ENCODE measurements at places on chromosomes 6 and 20.

GRCh38 chr6:67757465-67758033, 877.5 kb upstream of the ADGRB3 start:
- no peak for DNase-seq

- DNase-seq: peak; percentile 2
These were observed 257.7 kb upstream of the GJE1 start for GRCh38 chr6:141874930-141875602.

DNA sequence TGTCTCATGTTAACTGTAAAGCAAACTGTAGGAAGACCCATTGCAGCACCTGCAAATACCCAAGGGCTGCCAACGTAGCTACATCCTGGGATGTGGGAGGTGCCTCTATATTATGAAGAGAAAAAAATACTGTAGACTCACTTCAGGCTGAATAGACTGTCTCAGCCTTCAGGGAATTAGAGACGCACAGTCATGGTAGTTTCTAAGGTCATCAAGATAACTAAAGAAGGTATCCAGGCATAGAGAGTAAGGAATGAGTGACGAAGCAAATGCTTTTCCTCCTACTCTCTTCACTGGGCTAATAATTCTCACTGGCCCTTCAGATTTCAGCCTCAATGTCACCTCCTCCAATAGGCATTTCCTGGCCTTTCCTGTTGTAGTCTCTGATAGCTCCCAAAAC, 121.6 kb upstream of the ECI2 start:
- no peak for DNase-seq

DNA sequence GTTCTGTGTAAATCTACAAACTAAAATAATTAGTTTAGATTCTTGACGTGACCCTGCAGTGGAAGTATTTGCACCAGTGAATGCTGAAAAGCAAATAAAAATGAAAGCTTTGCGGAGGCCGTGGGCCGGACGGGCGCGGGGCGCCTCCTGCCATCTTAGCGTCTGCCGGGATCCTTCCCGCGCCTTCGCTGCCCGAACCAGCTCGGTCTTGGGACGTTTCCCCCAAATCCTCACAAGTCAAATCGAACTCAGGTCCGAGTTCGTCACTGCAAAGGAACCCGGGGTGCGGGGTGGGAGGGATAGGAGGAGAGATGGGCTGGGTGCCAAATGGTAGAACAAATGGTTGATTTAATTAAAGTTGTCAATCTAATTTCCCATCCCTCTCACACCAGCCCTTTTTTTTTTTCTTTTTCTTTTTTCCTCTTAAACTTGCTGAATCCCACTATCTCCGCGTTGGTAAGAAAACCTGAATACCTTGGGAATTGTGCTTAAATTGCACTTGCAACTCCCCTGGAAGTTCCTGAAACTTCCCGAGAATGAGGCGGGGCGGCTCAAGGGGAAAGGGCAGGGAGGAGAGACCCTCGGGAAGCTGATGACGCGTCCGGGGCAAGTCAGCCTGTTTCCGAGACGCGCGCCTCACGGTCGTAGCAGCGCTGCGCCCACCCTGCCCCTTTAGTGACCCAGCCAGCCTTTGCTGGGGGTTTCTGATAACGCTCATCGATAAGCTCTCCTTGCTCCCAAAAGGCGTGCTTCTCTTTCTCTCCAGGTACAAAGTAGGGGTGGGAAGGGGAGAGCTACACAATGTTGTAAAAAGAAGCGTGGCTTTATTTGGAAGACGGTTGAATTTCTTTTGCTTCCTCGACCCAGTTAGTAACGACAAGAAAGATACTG, 1.8 kb downstream of the GJA1 start:
- peak; percentile 5 for DNase-seq

- no peak for DNase-seq
These were observed 443.0 kb downstream of the COL12A1 start for GRCh38 chr6:74762841-74763240.

DNA sequence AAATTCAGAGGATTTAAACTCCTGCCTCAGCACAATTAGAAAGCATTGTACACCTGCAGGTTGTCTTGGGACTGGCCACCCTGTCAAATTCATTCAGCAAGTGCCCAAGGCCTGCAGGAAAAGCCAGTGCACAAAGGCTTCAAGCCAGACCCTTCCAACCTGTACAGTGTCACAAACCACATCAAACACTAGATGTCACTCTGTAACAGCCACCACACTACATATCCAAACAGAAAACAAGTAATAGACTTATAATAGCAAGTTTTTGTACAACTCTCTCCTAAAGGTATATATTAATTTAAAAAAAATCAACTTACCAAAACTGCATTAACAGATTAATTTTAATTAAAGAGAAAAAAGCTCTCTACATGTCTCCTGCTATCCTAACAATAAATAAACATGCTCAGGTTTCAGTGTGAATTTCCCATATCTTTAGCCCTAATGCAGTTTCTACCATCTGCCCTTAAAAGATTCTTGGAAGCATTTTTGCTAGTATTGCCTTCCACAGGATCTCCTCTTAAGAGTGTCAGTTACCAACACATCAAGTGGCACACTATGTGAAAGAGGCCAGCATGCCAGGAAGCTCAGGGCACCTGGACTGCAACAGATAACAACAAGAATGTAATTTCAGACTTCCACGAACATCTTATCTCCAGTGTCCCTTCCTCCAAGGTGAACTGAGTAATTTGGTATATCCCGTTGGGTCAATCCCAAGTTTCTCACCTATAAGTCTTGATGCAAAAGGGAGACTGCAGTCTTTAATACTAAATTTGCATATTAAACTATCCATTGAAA, 47.5 kb downstream of the RALGAPA2 start:
- peak; percentile 25 for DNase-seq

DNA sequence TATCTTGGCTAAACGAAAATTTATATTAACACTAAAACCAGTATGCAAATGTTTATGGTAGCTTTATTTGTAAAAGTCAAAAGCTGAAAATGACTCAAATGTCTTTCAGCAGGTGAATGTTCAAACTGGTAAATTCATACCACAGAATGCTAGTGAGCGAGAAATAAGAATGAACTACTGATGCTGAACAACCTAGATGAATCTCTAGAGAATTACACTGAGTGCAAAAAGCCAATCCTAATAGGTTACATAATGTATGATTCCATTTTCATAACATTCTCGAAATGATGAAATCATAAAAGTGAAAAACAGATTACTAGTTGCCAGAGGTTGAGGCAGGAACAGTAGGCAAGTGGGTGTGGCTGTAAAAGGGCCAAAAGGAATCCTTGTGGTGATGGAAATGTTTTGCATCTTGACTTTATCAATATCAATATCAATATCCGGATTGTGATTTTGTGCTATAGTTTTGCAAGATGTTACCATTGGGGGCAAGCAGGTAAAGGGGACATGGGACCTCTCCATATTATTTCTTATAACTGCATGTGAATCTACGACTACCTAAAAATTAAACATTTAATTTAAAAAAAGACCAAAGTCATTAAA, 26.1 kb downstream of the ZNF311 start:
- no peak for DNase-seq

- DNase-seq: no peak
These were observed 109.8 kb downstream of the TRERF1 start for GRCh38 chr6:42341771-42342553.

DNA sequence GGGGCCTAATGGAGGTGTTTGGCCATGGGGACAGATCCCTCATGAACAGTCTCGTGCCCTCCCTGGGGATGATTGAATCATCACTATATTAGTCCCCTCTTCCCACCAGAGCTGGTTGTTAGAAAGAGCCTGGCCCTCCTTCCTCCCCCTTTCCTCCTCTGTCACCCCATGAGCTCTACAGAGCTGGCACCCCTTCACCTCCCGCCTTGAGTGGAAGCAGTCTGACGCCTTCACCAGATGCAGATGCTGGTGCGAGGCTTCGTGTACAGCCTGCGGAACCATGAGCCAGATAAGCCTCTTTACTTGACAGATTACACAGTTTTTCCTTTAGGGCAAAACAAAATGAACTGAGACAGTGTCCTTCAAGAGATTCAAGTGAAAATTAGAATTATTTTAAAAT, 74.4 kb upstream of the RIPOR2 start:
- DNase-seq: no peak

DNA sequence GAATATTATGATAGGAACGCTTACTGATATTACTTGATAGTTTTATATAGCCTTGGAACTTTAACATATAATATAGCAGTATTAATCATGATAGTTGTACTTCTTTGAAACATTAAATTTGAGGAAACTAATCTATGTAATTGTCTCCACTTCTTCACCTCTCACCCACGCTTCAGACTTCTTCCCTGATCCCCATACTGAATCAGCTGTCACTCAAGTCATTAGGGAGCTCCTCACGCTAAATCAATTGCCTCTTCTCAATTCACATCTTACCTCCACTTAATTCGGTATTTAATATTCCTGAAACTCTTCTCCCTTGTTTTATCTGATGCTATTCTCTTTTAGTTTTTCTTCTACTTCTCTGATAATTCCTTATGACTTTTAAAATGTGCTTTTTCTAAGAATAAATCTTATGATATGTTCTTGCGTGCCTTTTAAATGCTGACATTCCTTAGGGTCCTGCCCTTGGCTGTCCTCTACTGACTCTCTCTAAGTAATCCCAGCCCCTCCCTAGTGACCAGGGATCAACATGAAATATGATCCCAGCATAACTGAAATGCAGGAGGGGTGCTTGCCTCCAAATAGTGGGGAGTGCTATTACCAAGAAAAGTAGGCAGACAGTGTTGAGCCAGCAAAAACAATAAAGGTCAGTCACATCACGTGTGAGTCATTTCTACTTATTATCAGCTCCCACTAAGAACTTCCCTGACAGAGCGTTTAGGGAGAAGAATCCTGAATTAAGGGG, 9.9 kb downstream of the ANKRD66 start:
- no peak for DNase-seq

DNA sequence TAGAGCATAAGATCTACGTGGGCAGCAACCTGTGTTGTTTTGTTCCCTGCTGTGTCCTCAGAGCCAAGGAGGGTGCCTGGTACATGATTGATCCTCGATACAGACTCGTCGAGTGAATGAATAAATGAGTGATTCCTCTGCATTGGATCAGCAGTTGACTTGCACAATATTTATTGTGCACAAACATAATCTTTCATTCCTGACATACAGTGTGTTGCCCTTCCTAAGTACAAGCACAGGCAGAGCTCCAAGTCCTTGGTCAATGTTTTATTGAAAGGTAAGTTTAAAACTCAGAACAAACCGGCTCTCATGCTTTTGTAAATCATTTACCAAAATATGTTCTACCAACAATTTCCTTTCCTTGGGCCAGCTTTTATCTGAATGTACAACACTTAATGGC, 57.4 kb downstream of the STMND1 start:
- no peak for DNase-seq

GRCh38 chr20:4702562-4703280, 19.0 kb upstream of the PRND start:
- DNase-seq: no peak

- peak; percentile 92 for DNase-seq
These were observed 1.0 kb upstream of the RIPOR2 start for GRCh38 chr6:24936641-24937317.

DNA sequence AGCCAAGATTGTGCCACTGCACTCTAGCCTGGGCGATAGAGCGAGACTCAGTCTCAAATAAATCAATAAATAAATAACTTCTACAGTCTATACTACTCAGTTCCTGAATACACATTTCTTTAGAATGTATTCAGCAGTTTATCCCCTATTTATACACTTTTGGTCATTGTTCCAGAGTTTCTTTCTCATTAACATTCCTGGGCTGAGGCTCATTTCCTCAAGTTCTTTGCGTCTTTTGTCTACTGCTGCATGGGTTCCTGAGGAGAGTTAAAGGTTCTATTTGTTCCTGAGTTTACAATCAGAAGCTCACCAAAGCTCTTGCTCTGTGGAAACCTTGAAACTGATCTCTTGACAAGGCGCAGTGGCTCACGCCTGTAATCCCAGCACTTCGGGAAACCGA, 37.7 kb upstream of the SASH1 start:
- no peak for DNase-seq

DNA sequence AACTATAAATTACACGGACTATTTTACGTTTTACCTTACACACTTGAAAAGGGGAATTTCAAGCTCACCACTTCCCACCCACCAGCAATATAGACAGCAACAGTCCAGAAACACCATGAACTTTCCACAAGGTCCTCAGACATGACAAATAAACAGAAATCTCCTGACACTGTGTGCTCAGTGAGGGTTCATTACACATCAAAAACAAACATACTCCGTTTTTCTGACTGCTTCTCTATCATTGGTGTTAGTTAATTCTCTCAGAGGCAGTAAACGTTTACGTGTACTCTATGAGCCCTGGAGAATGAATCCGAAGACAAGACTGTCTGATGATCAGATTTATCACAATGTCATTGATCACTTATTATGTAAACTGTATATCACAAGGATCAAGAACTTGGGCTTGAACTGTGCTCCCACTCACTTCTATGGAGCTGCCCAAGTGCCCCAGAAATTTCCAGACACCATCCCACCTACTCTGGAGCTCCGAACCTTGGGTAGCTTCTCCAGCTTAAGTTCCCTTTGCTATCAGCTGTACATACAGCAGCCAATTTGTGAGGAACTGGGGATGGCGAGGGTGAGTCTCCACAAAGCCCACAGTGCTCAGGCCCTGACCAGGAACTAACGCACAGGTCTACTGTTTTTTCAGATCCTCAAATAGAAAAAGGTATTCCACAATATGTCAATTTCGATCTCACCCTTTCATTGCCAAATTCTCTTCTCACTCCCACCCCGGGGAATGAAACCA, 86.0 kb downstream of the ALDH8A1 start:
- no peak for DNase-seq

DNA sequence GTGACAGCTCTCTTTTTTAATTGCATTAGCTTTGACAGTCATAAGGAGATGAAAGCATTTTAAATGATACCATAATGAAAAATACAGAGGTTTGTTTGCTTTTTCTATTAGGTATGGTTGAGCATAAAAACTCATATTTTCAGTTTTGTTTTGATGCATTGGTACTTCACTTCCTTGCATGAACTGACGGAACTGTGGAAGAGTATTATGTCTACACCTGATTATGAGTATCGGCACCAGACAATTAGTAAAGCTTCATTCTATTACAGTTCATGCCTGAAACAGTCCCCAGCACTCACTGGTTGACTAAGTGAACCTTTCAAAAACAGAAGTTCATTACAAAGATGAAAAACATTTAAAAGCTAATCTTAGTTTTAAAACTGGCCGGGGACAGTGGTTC, 593.0 kb downstream of the GRIK2 start:
- DNase-seq: no peak

DNA sequence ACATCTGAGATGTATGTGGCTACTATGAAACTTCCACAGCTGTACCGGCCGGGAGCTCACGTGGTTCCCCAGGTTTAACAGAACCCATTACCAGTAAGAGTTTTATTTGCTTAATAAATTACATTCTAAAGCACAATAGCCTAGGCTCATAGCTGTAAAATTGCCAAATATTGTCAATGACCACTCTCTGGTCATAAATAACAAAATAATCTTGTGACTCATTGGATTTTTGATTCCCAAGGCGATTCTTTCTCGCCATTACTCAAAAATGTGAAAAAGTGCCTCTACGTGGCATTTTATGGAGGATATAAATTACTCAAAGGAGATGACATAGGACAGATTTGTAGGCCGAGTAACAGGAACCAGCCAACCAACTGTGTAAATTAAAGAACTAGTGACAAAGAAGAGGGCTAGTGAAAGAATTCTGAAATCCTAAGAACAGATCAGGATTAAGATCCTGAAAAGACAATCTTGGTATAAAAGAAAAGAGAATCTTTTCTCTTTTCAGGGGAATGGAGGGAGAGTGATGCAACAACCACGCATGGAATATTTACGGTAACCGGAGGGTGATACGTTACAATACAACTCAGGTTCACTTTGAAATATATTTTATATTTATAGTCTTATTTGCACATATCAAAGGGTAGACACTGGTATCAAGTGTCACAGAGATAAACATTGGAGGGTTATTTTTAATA, 199.7 kb downstream of the FOXC1 start:
- DNase-seq: no peak

GRCh38 chr20:5486377-5487054, 169.8 kb upstream of the PROKR2 start:
- no peak for DNase-seq

Measured in activated CD4-positive, alpha-beta T cell treated with anti-CD3 and anti-CD28 coated beads, Interleukin-2, Interleukin-6, amounts not matched to agents 100 ng/mL and 50 ng/mL, durations not matched to agents 16 hours and 8 hours (primary cell).